ENCODE measurements at places on chromosomes 11 and 22.

DNA sequence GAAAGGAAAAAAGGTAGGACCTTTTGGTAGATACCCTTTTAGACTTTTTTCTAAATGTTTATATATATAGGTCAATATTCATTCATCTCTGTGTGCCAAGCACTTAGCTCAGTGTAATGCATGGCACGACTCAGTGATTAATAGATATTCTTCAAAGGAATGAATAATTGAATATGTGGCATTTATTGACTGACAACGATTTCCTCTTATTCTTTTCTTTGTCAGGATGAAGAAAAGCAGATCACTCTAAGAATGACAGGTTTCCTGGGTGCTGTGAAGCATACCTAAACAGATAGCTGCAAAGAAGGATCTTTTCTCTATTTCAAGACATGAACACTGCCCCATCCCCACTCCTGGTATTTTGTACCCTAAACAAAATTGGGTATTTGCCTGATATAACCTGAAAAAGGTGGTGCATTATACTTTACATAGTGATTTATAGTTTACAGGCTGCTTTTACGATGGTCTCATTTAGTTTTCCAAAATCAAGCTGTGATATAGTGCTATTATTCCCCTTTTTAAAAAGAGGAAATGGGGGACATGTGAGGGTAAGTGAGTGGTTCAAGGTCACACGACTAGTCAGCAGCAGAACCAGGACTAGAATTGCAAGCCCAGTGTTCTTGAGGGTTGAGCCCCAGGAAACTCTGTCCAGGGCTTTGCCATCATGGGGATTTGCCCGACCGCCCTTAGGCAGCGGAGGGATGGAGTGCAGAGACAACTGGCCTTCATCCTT is 32.9 kb upstream of the CLMP start:
- no peak for DNase-seq

DNA sequence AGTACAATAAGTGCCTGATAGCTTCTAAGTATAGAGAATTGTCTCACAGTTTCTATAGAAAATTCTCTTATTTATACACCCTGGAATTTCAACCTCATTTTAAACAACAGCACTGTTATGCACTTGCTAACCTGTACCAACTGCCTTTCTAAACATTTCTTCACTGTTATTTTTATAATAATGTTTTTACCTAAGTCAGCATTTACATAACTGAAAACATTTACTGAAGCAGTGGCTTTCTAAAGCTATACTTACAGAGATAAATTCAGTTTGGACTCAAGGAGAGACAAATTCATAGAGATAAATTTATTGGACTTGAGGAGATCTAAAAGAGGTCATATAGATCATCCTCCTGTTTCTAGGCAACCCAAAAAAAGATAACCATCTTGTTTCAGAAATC is 686.6 kb upstream of the FAT3 start:
- DNase-seq: no peak

GRCh38 chr11:86574493-86575207 is 97.8 kb downstream of the ME3 start:
- no peak for DNase-seq

DNA sequence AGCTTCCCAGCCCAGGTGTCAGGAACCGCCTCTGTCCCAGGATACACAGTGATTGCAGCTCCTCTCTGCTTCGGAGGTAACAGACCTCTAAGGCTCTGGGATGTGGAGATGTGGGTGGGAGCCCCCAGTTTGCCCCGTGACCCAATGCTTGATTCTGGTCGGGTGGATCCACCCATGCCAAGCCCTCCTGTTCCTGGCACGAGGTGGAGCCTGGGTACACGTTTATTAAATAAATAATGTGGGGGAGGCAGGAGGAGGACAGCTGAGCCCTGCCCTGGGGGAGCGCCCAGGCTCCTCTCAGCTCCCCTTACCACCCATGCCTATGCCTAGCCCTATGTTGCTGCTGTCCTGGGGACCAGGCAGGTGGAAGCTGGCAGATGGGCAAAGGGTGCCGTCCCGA is 16.0 kb downstream of the ARHGEF17 start:
- DNase-seq: no peak

DNA sequence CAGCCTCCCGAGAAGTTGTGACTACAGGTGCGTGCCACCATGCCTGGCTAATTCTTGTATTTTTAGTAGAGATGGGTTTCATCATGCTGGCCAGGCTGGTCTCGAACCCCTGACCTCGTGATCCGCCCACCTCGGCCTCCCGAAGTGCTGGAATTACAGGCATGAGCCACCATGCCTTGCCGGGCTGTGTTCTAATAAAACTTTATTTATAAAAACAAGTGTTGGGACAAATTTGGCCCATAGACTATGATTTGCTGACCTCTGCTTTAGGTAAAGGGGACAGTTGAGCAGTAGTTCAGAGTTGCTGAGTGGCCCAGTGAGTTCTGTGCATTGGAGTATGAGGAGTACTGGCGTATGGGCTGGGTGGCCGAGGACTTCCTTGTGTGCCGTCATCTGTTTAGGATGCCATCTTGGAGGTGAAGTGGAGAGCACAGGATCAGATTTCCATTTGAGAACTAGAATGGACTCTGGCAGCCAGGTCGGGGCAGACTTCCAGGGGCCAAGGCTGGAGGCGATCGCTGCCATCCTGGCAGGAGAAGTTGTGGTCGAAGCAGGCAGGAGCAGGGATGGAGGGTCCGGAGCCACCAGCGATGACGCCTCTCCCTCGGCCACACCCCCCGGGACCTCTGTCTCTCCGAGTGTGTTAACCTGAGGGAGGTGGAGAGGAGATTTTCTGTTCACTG is 43.8 kb downstream of the FBLN1 start:
- no peak for DNase-seq

GRCh38 chr11:3052109-3052479 is 5.1 kb downstream of the CARS1 start:
- no peak for DNase-seq

DNA sequence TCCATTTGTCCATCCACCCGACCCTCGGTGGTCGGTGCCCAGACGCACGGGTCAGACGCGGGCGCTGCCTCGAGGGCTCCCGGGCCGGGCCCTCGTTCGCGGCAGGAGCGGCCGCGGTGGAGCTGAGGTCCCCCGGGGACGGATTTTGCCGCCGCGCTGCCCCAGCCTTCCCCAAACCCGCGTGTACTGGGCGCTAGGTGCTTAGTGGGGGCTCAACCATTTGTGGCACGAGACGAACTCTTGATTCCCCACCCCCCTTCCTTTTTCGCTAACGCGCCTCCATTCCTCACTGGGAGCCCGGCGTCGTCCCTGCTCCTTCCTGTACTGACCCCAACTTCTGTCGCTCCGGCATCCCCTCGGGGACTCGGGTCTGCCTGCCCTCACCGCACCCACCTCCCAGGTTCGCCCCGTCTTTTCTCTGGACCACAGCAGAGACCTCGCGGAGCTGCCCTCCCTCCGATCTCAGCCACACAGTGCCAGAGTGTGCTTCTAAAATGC is 789 bp upstream of the CBX7 start:
- DNase-seq: no peak
